Lower leg skin (tissue), 4 donors: ENCODE measurements at places on chromosomes 7 and 10. TPM values are rescaled to one million over a fixed set of nuclear protein-coding genes. Genes with fewer than 3 reads are reported as not detected.

DNA sequence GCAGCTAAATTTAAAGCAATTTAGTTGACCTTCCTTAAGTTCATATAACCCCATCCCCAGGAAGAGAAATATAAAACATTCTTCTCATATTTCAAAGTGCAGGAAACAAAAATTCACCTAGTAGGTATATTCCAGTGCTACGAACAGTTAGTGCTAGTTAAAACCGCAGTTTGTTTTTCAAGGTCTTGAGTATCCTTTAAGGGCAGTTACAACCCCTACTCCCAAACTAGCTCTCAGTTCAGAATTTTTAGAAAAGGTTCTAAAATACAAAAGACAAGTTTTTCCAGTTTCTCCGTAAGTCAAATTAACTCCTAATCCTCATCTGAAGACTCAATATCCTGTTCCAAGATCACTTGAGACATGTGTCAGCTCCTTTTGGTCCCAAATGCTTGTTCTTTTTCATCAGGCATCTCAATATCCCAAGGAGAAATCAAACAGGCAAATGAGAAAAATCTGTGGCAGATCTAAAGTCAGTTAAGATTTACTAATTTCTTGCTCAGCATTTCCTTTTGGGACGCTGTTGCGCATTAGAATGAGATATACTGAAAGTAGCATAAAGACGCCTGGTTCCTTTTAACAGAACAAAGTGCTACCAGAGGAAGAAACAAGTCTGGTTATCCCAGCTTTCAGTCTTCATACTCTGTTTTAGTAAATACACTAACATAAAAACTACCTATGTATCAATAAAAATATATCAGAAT is 51.8 kb downstream of the ARHGAP12 start:
- DNase-seq, result no peak

DNA sequence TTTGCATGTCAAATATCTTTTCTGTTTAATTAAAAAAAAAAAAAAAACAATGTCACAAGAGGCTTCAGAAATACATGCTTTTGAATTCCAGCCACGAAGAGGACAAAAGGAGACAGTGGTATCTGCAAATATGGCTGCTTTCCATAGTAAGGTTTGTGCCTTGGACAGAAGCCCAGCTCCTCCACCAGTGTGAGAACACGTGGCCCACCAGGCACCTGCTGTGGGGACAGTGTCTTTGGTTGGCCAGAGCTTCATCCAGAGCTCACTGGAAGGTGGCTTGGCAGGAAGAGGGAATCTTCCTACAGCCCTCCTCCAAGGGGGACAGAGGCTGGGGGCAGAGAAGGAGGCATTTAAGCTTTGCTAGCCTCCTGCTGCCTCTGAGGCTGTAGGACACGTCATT is 144.6 kb downstream of the GLCCI1 start:
- DNase-seq, result no peak

DNA sequence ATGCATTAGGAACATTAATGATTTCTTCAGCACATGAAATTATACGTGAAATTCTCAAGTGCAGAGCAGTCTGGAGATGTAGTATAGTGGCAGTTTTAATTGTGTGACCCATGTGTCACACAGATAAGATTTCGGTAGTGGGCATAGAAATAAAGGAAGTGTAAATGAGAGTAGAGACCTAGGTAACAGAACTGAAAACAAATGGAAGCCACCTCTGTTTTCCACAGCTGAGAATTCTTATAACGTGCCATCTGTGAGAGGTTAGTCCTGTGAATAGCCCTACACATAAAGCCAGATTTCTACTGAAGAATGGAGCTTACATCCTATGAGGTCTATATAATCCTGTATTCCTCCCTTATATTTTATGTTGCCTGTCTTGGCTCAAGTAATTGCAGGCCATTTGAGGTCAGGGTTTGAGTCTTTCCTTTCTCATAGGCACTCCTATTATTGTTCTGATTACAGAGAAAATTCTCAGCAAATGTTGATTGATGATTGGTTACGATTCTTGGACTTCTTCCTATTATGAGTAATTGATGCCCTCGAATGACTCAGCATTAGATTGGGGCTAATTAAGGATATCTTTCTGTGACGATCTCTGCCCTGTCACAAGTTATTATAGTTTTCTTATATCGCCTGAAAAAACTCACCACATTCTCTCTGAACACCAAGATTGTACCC is 258.2 kb downstream of the KIF20B start:
- DNase-seq, result no peak

- no peak for DNase-seq
Observed at GRCh38 chr10:52020702-52021101, 293.4 kb upstream of the DKK1 start.

- no peak for DNase-seq
Observed at GRCh38 chr7:91064938-91065337, 199.3 kb upstream of the FZD1 start.

DNA sequence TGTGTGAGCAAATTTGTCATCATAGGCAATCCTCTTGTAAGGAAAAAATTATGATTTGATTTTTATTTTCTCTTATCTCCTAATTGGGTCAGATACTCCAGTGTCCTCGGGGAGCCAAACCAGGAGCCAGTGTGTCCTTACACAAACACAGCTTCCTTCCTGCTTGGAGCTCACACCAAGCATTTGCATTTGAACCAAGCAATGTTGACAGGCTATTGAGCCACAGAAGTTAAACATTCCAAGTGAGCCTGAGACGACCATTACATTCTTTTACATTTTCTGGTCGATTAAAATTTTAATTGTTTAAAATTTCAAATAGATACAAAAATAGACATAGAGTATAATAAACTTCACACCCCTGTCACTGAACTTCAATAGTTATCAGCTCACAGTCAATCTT is 194.8 kb downstream of the CFTR start:
- DNase-seq, result no peak

GRCh38 chr10:76218035-76218434 is 786.6 kb downstream of the LRMDA start:
- no peak for DNase-seq

- no peak for DNase-seq
Observed at GRCh38 chr10:12971001-12971788, 30.3 kb downstream of the CCDC3 start.

DNA sequence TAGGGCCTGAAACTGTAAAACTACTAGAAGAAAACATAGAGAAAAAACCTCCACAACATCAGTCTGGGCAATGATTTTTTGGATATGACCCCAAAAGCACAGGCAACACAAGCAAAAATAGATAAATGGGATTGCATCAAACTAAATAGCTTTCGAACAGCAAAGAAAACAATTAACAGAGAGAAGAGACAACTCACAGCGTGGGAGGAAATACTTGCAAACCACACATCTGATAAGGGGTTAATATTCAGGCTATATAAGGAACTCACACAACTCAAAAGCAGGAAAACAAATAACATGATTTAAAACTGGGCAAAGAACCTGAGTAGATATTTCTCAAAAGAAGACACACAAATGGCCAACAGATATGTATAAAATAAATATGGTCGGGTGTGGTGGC is 7.7 kb upstream of the GSTK1 start:
- DNase-seq, result no peak

BLNK gene
- total RNA-seq, result 13.3 TPM

AKR1E2 gene
- 0.91 TPM for total RNA-seq

EGR2 gene
- total RNA-seq, result 9.7 TPM

CPA2 gene
- 0.16 TPM for total RNA-seq

SLC26A3 gene
- total RNA-seq, result not detected
